ENCODE measurements at places on chromosomes 12 and 14.
A peak's percentile ranks its signal among the peaks of the same experiment; 100 is the strongest.

DNA sequence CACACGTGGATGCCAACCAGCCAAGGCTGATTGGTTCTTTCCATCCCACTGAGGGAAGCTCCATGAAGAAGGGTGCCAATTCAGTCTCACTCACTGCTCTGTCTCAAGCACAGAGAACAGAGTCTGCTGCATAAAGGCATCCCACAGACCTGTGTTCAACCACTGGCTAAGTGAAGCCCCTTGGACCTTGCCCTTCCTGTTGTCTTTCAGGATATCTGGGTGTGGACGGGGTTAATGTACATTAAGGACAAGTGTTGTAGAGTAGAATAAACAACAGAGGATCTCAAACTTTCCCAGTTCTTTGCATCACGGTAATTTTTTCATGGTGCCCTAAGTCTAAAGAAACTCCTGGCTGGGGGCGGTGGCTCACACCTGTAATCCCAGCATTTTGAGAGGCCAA, 33.1 kb upstream of the GPATCH2L start:
- no peak for DNase-seq

- no peak for DNase-seq
Observed at GRCh38 chr12:123936956-123937706, 35.5 kb downstream of the CCDC92 start.

DNA sequence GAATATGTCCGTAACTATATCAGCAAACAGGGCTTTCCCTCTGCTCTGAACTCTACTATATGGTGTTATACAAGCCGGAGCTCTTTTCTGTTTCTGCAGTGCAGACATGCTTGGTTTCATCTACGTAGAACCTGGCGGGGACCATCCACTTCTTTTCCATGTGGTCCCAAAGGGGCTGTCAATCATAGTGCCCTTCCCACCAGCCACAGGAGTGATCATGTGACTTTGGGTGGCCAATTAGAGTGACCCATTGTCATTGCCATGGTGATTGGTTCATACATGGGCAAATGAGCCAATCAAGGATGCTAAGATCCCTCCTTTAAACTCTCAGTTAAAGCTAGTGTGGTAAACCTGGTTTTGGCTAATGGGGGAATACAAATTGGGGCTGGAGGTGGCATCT, 281.3 kb downstream of the TMEM132D start:
- DNase-seq = no peak

GRCh38 chr12:108311605-108312004, 27.5 kb downstream of the CMKLR1 start:
- DNase-seq = no peak

DNA sequence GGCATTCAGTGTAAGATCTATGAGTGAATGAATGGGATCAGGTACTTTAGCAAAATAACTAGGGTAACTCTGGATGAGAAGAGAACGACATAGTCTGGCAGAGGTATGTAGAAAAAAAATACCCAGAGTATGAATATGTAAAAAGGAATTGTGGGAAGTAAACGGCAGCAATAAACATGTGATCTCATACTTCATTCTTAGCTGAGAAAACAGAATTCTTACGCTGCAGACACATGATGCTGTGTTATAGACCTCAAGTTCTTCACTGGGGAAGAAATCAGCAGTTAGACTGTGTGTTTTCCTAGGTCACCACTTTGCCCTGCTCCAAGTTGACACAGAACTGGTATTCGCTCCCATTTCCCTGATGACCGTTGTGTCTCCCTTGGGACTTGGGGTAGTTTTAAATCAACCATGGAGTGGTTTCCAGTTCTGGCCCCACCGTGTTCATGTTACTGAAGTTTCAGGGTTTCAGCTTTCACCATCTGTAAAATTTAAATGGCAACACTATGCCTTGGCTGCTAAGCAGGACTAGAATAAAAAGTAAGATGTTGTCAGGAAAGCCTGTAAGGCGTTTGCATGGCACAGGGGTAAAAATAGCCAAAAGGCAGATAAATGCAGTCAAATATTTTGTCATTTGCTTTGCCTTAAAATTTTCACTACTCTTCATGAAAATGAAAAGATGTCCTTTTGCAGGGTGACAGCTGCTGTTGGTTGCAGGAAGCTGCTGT, 223.7 kb downstream of the PELI2 start:
- peak; percentile 42 for DNase-seq

- DNase-seq = peak; percentile 74
Observed at GRCh38 chr12:121580959-121581685, at the start of gene KDM2B. Gene KDM2B, minus strand, starts transcription at chr12:121581023. Its CDS starts 112 bp downstream, at chr12:121580911.

- DNase-seq = no peak
Observed at GRCh38 chr14:73895939-73896338, 9.3 kb downstream of the ZNF410 start.

DNA sequence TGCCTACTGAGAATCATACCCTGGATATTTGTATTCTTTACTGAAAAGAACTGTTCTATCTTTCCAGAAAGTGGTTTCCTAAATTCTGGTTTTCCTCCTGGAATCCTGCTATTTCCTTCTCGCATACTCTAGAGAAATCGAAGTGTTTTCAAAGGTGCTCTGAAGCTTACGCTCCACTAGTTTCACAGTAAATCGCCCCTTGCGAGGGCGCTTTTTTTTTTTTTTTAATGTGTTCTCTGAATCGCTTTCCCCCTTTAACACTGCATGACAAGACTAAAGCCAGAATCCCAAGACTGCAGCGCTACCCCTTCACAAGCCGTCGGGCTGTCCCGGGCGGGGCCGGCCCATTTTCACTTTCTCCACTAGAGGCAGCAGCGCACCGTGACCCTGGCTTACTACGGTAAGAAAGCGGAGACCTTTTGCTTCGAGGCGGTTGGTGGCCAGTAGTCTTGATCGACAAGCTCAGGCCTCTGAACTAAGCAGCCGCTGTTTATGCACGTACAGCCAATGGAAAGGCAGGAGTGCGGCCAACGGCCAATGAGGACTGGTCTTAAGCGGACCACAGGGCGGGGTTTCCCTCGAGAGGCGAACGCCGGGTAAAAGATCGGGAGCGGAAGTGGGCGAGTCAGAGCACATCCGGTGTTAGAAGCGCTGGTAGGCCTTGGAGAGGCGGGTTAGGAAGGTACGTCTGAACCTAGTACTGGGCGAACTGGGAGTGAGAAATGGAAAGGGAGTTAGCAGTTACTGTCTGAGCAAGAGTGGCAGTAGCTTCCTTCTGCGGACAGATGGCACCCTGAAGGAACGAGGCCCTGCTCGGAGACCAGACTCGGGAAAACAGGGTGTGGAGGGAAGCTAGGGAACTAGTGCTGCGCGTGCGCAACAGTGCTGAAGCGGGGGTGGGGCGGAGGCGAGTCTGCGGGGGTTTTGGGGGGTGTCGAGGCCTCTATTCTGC, at the start of gene TMBIM6:
Gene TMBIM6 (plus strand): TSS at position 628 of the 952 bp plus-strand sequence. CDS start 10,937 bp downstream, outside the sequence.
- peak; percentile 100 for DNase-seq

GRCh38 chr12:45348311-45348710, 132.4 kb downstream of the ANO6 start:
- no peak for DNase-seq

- DNase-seq = no peak
Observed at GRCh38 chr14:26525085-26525484, 72.7 kb downstream of the NOVA1 start.

DNA sequence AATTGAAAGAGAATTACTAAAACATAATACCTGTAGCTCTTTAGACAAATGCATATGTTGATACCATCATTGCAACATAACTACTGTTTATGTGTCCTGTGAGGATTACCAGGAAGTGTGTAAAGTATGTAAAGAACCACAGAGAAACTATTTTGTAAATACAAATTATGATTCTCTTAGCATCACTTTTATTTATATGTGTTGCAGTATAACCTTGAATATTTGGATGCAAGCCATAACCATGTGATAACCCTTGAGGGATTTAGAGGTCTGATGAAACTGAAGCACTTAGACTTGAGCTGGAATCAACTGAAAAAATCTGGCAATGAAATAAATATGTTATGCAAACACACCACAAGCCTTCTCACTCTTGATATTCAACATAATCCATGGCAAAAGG, 77.5 kb downstream of the LRRC9 start:
- no peak for DNase-seq

DNA sequence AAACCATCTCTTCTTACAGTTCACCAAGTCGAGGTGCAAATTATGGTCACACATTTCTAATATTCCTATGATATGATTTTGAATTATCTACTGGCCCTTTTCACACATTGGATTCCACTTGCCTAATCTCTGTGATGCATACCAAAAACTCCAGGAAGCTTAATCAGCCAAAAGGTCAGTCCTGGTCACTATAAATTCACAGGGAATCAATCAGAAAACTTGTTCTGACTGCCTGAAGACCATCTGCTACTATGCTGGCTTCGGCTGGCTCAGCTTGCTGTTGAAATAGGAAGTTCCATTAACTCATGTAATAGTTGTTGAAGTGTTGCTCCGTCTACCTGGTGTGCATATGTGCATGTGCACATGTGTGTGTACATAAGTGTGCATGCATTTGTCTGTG, 142.8 kb upstream of the FLRT2 start:
- peak; percentile 45 for DNase-seq

DNA sequence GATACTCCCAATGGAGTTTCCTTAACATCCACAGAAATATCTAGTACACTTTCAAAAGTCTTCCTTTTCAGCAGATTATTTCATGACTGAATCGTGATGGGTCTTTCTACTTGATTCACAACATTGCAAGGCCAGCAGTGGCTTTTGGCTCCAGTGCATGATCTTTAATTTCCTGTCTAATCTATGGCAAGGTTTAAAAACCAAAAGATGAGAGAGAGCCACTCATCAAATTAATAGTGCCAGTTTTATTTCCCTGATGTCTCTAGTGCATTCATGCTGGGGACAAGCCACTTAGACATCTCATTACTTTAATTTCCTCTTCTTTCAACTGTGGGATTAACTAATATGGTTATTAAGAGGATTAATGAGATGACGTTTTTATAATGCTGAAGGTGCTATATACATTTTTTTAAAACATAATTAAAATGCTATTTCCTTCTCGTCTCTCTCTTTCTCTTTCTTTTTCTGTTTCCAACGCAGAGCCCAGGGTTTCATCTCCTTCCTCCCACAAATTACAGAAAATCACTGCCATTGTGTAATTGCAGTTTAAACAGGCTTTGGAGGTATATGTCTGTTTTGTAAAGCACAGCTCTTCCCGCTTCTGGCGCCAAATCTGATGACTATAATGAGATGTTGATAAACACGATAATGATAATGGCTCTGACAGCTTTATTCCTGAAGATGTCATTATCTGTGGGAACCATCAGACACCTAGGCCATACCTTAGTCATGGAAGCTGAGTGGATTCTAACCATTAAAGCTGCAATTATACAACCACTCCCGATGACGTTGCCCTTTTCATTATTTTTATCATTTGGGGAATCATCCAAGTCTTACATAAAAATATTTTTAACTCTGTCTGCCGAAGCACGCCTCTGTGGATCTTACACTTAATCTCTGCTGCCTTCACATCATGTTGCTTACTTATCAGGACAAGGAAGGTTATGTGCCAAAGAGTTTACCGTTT, 103.1 kb upstream of the PPM1H start:
- no peak for DNase-seq

- DNase-seq = no peak
Observed at GRCh38 chr12:103839103-103839502, 1.9 kb downstream of the NT5DC3 start.

DNA sequence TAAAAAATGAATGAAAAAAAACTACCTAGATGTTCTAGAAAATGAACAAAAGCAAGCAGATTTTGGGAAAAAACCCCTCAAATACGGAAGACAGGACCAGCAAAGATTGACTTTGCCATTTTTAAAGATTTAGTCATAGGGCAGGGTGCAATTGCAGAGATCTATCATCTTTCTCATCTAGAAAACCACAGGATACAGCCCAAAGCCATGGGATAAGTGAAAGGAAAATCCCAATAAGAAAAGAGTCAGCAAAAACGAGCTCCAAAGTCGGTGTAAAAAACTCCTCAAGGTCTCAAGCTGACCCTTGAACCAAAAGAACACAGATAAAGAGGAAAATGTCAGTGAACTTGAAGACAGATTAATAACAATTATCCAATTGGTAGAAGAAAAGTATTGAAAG, 28.0 kb downstream of the CEP290 start:
- peak; percentile 35 for DNase-seq

GRCh38 chr14:44113769-44114730, 393.0 kb downstream of the FSCB start:
- no peak for DNase-seq

- DNase-seq = peak; percentile 34
Observed at GRCh38 chr12:546920-547845, 87.4 kb downstream of the B4GALNT3 start.

- DNase-seq = peak; percentile 41
Observed at GRCh38 chr12:19744705-19745218, 305.5 kb downstream of the AEBP2 start.

GRCh38 chr12:69694123-69694522, 5.0 kb downstream of the BEST3 start:
- no peak for DNase-seq

DNA sequence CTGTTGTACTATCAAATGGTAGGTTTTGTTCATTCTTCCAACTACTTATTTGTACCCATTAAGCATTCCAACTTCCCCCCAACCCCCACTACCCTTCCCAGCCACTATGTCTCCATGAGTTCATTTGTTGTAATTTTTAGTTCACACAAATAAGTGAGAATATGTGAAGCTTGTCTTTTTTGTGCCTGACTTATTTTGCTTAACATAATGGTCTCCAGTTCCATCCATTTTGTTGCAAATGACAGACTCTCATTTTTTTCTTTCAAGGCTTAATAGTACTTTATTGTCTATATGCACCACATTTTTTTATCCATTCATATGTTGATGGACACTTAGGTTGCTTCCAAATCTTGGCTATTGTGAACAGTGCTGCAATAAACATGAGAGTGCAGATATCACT, 86.2 kb downstream of the ALG10B start:
- DNase-seq = no peak

DNA sequence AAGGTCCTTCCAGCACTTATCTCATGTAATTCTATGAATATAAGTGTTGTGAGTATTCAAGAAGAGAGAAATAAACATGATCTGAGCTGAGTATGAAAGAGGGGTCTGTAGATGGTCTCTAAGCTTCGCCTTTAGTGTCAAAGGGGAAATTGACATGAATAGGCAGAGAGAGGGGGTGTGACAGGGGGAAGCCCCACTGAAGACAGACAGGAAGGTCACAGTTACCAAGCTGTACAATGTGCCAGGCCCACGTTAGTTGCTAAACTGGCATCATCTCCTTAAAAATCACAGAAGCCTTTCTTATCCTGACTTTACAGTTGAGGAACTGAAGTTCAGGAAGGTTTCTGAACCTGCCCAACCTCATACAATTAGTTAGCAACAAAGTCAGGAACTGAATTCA, 7.6 kb downstream of the ARHGEF40 start:
- DNase-seq = no peak

DNA sequence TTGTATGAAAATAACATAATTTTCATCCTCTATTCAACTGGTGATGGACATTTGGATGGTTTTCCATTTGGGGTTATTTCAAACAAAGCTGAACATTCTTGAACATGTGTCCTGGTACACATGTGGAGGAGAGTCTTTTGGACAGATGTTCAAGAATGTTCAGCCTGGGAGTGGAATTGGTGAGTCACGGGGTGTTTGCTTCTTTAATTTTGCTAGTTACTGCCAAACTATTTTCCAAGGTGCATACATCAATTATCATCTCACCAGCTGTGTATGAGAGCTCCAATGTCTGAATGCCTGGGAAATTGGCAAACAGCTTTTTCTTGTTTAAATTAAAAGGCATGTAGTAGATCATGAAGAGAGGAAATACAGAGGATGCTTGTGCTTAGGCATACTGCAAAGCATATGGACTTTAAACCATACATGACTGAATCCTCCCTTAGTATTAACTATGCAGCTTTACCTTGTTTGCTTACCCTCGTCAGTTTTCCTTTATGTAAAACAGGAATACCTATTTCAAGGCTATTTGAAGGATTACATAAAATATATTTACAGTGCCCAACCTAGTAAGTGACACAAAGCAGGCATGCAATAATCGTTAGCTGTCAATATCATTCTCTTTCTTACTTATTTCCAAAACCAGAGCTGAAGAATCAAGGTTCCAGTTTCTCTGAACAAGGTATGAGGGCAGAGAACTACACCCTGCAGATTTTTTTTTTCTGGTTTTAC, 152.1 kb downstream of the ITPR2 start:
- DNase-seq = peak; percentile 77

Measured in HCEC 1CT (cell line).